ENCODE measurements at places on chromosomes 1 and 21.

GRCh38 chr1:40151457-40152079, 9.6 kb upstream of the RLF start:
- DNase-seq: no peak

GRCh38 chr1:244710474-244711062, 57.6 kb downstream of the DESI2 start:
- DNase-seq: no peak

DNA sequence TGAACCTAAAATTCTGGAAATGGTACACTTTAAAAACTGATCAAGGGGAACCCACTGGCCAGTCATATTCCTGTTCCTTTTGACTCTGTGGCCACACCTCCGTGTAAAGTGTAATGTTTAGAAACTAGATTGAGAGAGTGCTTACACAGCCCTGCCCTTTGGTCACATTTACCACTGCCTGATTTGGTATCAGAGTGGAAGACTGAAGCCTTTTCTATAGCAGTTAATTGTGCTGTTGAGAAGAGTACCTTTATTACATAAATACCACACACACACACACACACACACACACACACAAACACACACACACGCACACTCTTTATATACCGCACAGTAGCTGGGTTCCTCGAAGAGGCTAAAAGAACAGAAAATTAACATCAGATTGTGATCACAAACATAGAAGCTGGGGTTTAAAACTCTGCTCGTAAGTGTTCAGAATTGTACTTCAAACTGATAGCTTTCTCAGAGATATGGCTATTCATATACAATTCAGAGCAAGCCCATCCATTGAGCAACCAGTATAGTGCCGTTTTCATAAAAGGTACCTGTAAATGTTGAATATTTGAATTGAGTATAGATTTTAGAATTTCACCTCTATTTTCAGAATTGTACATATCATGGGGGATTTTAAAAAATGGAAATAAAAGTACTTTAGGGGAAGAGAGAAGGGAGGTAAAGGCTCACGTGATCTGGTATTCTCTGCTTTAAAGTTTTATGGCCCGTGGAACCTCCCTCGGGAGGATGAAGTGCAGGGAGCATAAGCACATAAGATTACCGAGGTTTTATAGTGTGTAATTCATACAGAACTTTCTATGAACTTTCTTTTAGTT, 37.5 kb downstream of the CAMTA1 start:
- peak; percentile 55 for DNase-seq

GRCh38 chr1:107943694-107944093, 21.3 kb downstream of the VAV3 start:
- no peak for DNase-seq
